ENCODE measurements at places on chromosomes 1 and 21. TPM values are rescaled to one million over a fixed set of nuclear protein-coding genes. Genes with fewer than 3 reads are reported as not detected.

GRCh38 chr1:223423641-223424233 lies 30.5 kb downstream of the CCDC185 start:
- no peak overlapping the region for H3K27ac ChIP-seq
- no peaks in the 10 kb centered on the region for H3K36me3 ChIP-seq
- no peaks in the 10 kb centered on the region for H3K27me3 ChIP-seq
- H3K4me3 ChIP-seq, result no peak overlapping the region
- H3K4me1 ChIP-seq, result no peaks in the 10 kb centered on the region

GRCh38 chr1:186708694-186709097 lies 28.5 kb upstream of the PTGS2 start:
- H3K27me3 ChIP-seq, result no peaks in the 10 kb centered on the region
- no peak for DNase-seq
- H3K36me3 ChIP-seq, result no peaks in the 10 kb centered on the region
- H3K4me1 ChIP-seq, result no peaks in the 10 kb centered on the region
- no peak overlapping the region for H3K4me3 ChIP-seq
- no peak overlapping the region for H3K27ac ChIP-seq

GRCh38 chr1:71522721-71523120 lies 441.9 kb upstream of the ZRANB2 start:
- no peak for DNase-seq
- H3K4me1 ChIP-seq, result no peaks in the 10 kb centered on the region
- H3K36me3 ChIP-seq, result no peaks in the 10 kb centered on the region
- H3K27ac ChIP-seq, result no peak overlapping the region
- no peaks in the 10 kb centered on the region for H3K27me3 ChIP-seq
- no peak overlapping the region for H3K4me3 ChIP-seq

Gene DNAH14
- 9.6 TPM for total RNA-seq

Gene WNT3A
- total RNA-seq, result not detected

Gene PGLYRP4
- not detected for total RNA-seq

Gene RORC
- total RNA-seq, result 20.5 TPM
